Stimulated activated CD4-positive, alpha-beta T cell treated with anti-CD3 and anti-CD28 coated beads, Interleukin-12 subunit alpha, Interleukin-12 subunit beta, amount 100 ng/mL, for 24 hours (primary cell): ENCODE measurements at places on chromosomes 6 and 20.

DNA sequence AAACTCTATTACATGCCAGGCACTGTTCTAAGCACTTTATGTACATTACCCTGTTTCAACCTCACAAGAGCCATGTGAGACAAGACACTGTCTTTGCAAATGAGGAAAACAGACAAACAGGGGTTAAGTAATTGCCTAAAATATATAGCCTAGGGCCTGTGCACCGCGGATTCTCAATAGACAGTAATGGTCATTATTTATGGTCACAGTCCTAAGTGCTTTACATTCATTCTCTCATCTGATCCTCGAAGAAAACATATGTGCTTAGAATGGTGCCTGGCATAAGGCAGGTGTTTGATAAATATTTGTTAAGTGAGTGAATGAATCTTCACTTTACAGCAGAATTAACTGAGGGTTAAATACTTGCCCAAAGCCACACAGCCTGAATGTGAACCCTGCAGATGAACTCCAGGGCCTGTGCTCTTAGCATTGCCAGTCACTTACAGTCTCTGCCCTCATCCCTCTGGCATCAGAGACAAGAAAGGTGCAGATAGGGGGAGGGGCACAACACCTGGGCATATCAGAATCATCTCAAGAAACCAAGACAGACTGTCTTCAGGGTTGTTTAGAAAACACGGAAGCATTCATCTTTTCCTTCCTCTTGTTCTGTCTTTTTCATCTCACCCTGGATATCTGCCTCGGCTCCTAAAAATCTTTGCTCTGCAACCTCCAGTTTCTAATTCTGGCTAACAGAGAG, 92.8 kb upstream of the SASH1 start:
- no peak for DNase-seq

DNA sequence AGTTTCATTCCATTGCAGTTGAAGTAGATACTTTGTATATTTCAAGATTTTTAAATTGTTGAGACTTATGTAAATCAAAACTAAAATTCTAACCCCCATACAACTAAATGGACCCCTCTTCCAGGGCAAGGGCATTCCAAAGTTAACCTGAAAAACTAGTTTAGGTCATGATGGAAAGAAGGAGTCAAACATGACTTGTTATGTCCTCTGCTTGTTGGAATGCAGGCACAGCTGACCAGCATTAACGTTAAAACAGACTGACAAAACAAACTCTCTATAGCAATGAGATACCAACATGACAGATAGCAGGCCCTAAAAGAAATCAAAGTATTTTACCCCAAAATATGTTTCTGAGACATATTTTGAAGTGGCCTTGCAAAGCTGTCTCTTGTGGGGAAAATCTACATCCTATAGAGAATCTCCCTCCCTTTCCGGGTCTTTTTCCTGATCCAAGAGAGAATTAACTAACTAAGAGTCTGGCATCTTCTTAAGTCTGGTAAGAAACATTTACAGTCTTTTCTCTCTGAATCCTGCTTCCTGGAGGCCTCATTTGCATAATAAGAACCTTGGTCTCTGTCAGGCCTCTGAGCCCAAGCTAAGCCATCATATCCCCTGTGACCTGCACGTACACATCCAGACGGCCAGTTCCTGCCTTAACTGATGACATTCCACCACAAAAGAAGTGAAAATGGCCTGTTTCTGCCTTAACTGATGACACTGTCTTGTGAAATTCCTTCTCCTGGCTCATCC, 124.3 kb upstream of the ATXN1 start:
- no peak for DNase-seq

- DNase-seq, result no peak
Measured at GRCh38 chr6:167832497-167833395, 6.0 kb downstream of the AFDN start.

DNA sequence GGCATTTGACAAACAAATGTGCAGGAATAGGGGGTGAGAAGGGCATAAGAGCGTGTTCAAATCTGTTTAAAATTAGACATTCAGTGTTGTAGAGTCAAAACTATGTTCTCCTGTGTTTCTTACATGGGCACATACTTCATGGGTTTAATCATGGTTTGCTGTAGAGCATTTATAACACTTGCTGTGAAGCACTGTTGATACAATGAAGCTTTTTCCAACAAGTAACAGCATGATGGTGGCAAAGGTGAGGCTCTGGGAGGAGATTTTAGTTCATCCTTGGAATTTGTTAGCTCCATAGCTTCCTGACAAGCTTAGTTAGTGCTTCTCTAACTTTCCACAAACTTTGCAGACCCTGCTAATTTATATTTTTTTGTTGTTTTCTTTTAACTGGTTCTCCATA, 900.7 kb downstream of the TFAP2A start:
- no peak for DNase-seq

DNA sequence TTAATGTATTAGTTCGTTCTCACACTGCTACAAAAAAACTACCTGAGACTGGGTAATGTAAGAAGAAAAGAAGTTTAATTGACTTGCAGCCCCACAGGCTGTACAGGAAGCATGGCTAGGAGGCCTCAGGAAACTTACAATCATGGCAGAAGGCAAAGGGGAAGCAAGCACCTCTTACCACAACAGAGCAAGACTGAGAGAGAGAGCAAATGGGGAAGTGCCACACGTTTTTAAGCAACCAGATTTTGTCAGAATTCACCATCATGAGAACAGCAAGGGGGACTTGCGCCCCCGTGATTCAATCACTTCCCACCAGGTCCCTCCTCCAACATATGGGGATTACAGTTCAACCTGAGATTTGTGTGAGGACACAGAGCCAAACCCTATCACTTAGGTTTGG, 70.8 kb upstream of the SRSF6 start:
- DNase-seq, result no peak

- no peak for DNase-seq
Measured at GRCh38 chr20:37316116-37316774, 26.8 kb downstream of the MANBAL start.

DNA sequence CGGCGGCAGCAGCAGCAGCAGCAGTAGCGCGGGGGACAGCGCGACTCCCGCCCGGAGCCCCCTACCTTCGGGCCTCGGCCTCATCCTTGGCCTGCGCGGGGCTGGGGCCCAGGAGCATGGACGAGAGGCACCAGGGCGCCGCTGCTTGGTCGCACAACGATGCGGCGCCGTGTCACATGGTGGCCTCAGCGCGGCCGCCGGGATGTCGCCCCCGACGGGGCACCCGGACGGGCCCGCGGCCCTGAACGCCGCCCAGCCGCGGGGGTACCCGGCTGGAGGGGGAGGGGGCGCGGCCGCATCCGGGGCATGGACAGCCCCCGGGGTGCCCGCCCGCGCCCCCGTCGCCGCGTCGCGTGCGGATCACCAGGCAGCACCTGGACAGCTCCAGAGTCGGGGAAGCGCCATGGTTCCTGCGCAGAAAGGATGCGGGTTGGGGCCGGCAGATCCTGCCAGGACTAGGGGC, 57.1 kb downstream of the CDH22 start:
- no peak for DNase-seq

GRCh38 chr6:39876111-39876510, 58.2 kb downstream of the MOCS1 start:
- DNase-seq, result no peak

DNA sequence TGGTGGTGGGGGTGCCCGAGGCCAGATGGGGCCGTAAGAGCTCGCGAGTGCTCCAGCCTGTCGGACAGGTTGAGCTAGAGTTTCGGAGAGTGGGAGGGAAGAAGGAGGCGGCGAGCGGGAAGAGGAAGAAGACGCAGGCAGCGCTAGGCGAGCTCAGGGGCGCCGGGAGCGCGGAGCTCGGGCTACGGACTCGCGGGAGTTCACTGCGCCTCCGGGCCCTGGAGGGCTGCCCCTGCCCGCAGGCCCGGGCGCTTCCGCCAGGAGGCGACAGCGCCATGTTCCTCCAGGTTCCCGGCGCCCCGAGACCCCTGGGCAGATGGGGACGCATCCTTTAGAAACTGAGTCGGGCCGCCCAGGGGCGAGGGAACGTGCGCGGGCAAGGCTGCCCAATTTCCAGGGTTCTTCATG, 984 bp downstream of the TFAP2C start:
- no peak for DNase-seq

DNA sequence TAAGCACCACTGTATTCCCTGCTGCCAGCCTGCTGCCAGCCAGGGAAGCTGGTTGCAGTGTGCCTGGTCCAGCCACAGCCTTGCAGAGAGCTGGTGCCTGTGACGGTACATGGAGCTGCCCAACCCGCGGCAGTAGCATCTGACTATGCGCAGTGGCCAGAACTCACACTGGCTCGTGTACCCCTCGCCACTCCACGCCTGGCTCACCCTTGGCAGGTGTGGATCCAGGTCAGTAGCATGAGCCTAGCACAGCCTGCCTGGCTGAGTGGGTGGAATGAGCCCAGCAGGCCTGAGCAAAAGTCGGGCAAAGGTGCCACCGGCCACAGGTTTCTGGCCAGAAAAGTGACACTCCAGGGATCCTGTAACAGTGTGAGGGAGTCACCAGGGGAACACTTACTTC, 361.7 kb upstream of the MAP3K7 start:
- DNase-seq, result no peak

GRCh38 chr20:6122873-6123648, at the start of gene FERMT1:
Gene FERMT1 (minus strand): TSS chr20:6123030. CDS start chr20:6119554, 3,476 bp downstream.
- peak; percentile 20 for DNase-seq

DNA sequence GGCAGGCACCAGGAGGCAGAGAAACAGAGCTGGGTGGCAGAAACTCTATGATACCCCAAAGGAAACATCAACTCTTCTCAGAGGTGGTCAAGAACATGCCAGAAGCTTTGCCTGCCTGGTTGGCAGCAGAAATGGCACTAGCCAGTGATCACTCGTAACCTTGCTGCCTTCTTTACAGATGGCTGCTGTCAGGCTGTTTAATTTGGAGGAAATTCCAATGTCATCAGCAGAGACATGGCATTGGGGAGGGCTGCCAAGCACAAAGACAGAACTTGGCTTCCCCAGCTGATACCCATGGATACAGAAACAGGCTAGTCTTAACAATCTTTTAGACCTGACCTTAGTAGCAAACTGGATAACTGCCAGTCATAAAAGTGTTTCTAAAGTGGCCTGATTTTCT, 153.6 kb downstream of the GMPR start:
- DNase-seq, result no peak

DNA sequence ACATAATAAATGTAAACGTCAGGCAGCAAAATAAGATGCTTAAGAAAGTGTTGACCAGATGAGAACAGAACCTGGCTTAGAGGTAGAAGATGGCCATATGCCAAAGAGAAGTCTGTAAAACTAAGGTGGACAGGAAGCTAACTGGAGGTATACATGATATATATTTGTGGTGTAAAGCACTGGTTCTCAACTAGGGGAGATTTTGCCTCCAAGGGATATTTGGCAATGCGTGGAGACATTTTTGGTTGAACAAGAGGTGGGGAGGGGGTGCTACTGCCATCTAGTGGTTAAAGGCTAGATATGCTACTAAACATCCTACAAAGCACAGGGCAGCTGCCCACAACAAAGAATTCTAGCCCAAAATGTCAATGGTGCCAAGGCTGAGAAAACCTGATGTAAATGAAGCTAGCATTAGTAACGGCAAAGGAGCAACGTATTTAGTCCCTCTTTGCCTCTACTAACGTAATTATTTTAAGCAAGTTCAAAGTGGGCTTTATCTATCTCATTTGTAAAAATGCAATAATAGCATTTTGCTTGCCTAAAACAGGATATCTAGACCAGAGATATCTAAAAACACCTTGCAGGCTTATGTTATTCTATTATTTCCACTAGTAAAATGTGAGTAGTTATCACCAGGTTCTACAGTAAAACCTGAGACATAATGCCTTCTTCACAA, 182.6 kb downstream of the RNGTT start:
- peak; percentile 13 for DNase-seq
